ENCODE measurements at places on chromosomes 13 and 19.

DNA sequence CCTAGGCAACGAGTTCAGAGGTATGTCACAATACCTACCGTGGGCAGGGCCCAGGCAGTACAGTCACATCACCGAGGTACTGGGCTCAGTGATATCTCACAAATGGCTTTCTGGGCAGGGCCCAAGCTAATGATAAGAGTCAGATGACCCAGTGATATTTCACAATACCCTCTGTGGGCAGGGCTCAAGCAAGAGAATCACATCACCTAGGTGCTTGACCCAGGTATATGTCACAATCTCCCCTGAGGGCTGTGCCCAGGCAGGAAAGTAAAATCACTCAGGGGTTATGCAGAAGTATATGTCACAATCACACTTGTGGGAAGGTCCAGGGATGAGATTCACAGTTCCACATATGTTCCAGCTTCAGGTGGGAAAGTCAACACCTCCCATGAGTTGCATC lies 45.3 kb downstream of the ZNF729 start:
- DNase-seq: no peak

DNA sequence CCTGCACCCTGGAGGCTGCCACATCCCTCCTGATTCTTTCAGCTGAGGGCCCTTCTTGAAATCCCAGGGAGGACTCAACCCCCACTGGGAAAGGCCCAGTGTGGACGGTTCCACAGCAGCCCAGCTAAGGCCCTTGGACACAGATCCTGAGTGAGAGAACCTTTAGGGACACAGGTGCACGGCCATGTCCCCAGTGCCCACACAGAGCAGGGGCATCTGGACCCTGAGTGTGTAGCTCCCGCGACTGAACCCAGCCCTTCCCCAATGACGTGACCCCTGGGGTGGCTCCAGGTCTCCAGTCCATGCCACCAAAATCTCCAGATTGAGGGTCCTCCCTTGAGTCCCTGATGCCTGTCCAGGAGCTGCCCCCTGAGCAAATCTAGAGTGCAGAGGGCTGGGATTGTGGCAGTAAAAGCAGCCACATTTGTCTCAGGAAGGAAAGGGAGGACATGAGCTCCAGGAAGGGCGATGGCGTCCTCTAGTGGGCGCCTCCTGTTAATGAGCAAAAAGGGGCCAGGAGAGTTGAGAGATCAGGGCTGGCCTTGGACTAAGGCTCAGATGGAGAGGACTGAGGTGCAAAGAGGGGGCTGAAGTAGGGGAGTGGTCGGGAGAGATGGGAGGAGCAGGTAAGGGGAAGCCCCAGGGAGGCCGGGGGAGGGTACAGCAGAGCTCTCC lies 6.9 kb upstream of the CEACAM5 start:
- DNase-seq: no peak

GRCh38 chr13:66069570-66069969 lies 1160.6 kb downstream of the PCDH9 start:
- no peak for DNase-seq

GRCh38 chr13:87712012-87712411 lies 40.8 kb downstream of the SLITRK5 start:
- DNase-seq: no peak

DNA sequence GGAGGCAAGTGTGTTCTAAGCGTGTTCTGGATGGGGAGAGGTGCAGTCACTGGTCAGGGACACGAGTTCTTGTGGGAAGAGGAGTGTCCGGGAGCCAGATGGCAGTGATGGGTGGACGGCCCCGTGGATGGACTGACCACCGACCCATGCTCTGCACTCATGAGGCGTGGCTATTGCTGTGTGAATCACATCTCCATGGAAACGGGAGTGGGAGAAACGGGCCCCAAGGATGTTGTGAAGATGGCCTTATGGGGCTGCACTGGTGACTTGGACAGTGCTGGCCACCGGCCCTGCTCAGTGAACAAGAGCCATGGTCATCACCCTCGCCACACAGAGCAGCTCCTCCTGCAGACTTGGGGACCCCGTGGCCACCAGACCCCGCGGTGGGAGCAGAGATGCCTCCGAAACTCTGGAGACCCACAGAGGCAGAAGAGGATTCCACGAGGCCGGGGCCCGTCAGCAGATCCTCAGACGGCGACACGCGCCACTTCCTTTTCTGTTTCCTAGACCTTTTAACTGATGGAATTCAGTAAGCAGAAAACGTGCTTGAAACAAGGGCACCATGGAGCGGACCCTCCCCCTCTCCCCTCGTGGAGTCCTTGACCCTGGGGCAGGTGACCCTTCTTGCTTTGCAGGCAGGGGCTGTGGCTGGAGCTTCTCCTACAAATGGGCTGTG lies 47.5 kb downstream of the GAS6 start:
- DNase-seq: no peak

DNA sequence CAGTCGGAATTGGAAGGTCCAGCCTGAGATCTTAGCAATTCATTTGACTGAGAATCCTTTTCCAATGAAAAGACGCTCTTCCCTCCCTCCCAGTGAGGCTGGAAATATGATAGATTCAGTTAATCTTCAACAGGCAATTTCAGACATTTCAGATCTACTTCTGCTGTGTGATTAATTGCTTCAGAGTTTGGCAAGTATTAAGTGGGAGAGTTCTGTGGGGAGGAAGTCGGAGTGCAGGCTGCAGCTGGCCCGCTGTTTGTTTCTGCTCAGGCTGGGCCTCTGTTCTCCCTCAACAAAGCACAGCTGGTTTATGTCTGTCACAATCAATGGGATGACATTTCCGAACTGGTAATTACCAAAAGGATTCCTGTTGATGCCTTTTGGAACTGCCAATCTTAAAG lies 178.2 kb downstream of the NDFIP2 start:
- DNase-seq: no peak

- no peak for DNase-seq
Observed at GRCh38 chr19:10399878-10400277, 3.5 kb downstream of the CDC37 start.

DNA sequence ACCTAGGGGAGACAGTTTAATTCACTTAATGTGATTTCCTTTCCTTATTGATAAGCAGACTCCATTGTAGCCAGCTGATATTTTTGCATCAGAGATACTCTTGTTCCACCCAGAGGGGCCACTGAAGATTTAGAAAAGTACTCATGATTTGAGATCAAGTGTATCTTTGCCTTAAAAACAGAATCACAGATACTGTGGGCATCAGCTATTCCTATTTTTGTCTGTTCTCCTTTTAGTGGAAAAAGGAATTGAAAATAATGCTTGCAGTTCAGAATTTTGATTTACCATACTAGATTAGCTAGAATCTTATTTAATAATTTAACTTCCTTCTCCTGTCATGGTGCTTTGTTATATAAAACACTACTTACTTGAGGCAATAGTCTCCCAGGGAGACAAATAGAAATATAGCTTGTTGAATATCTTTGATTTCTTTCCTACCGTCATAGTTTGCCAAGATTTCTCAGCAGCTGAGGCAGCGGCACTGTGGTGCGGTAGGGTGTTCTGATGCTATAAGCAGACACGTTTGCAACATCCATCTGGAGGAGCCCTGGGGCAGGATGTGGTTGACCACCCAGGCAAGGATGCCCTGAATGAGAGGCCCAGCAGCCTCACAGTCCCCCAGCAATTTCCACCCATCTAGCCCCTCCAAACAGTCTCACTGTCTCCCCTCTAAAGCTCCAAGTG lies 47.0 kb upstream of the RAP2A start:
- no peak for DNase-seq

DNA sequence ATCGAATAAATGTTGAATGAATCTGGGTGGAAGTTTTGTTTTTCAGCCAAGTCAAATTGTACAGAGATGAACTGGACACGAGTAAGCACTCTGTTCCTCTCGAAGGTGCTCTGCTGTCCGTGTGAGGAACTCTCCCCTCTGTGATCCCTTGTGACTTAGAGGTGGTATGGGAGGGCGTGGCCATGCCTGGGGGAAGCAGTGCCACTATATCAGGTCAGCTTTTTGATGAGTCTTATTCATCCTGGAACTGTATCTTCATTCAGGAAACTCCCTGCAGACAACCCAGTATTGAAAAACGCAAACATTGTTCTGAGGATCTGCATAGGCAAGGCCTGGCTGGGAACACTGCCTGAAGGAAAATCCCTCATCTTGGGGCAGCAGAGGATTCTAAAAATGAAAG lies 45.7 kb upstream of the FLT1 start:
- DNase-seq: no peak

DNA sequence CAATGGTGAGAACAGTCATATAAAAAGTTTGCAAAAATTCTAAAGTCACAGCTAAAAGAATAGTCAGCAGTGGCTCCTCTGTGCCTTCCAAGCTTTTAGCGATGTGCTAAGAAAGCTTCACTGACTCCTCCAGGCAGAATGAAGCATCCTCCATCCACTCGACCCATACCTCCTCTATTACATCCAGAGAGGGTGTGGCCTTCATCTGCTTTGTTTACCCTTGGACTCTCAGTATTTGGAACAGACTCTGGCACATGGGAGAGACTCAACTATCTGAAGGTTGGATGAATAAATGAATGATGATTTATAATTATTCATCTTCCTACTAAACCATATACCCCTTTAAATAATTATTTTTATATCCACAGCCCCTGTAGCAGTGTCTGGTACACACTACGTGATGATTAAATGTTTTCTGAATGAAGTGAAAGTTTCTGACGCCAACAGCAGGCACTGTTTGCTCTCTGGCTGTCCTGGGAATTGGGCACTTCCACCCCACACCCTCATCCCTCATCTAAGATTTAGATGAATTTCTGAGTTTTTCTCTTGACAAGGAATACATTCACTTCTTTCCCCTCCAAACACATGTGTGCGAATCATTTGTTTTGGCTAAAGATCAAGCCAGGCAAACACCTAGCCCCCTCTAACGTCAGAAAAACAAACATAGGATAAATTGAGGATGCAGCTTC lies 93.9 kb downstream of the NUFIP1 start:
- DNase-seq: no peak

GRCh38 chr13:46071590-46072249 lies 19.2 kb upstream of the ZC3H13 start:
- DNase-seq: no peak

DNA sequence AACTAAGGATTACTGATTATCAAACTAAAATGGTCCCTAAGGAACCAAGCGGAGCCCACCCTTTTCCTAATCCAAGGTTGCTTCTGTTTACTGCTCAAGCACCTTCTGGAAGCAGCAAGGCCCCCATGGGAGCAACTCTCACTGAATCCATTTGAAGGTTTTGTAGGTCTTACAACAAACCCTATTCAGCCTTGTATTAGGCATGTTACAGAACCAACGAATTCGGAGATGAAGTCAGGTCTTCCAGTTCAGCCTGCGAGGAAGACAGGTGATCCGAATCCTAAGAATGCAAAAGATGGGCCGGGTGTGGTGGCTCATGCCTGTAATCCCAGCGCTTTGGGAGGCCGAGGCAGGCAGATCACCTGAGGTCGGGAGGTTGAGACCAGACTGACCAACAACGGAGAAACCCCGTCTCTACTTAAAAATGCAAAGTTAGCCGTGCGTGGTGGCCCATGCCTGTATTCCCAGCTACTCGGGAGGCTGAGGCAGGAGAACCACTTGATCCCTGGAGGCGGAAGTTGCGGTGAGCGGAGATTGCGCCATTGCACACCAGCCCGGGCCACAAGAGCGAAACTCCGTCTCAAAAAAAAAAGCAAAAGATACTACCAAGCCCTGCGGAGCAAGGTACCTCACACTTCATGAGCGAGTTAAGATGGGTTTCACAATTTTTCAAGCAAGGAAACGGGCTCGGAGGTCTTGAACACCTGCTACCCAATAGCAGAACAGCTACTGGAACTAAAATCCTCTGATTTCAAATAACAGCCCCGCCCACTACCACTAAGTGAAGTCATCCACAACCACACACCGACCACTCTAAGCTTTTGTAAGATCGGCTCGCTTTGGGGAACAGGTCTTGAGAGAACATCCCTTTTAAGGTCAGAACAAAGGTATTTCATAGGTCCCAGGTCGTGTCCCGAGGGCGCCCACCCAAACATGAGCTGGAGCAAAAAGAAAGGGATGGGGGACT lies 609 bp downstream of the ZAR1L start:
- DNase-seq: no peak

DNA sequence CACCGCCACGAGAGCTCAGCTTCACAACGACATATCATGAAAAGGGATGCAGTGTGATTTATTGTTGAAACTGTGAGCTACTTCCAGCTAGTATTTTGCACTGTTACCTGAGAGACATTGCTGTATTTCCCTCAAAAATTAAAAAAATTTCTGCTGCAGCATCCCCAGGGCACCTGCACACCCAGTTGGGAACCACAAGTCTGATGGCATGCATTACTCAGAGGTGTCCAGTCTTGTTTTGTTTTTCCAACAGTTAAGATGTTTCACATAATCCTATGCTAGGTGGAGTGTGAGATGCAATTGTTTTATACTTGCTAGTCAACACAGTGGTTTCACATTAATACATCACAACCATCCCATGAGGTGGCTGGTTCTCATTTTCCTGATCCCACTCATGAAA lies 285.2 kb downstream of the SHISA2 start:
- DNase-seq: no peak

- no peak for DNase-seq
Observed at GRCh38 chr19:28456708-28457320, 756.1 kb downstream of the UQCRFS1 start.

GRCh38 chr19:35088131-35088913 lies 27.3 kb upstream of the FXYD3 start:
- no peak for DNase-seq

DNA sequence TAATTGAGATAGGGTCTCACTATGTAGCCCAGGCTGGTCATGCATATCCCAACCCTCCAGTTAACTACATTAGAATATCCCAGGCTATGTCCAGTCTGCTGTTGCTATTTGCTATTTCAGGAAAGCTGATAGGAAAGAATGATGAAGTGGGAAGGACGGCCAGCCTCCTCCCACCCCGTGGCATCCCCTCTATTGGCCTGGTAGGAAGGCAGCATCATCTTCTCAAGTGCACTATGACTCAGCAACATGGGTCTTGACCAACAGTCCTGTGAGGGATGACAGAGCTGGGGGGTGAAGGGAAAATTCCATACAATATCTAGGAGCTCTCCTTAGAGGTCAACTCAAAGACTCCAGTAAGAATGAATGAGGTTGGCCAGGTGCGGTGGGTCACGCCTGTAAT lies 48.0 kb upstream of the ABCC4 start:
- DNase-seq: no peak

DNA sequence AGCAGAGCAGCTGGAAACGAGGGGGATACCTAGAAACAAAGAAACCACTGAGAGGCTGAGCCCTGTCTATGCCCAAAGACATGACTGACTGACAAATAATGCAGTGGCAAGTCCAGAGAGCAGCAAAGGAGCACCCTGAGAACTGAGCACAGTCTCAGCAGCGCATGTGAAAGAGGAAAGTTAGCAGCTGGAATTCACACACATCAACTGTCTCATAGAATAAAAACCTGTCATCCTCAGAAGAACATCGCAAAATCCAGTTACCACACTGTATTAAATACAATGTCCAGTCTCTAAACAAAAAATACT lies 24.1 kb upstream of the DLEU7 start:
- DNase-seq: no peak

GRCh38 chr13:19664481-19665230 lies 31.2 kb downstream of the MPHOSPH8 start:
- no peak for DNase-seq

GRCh38 chr19:54319049-54319448 lies 6.1 kb upstream of the LILRA5 start:
- no peak for DNase-seq

Data from T1000 (cell line).